Ovary (tissue), 10 donors: ENCODE measurements at places on chromosomes 5 and 9.

- DNase-seq = no peak
- H3K36me3 ChIP-seq = no peaks in the 10 kb centered on the region
- no peak overlapping the region for H3K4me3 ChIP-seq
- peaks cover 12% of the 10 kb centered on the region for H3K4me1 ChIP-seq
These were observed 135.9 kb upstream of the LIFR start for GRCh38 chr5:38692346-38692745.

- H3K4me3 ChIP-seq = no peak overlapping the region
- H3K4me1 ChIP-seq = no peaks in the 10 kb centered on the region
- no peaks in the 10 kb centered on the region for H3K36me3 ChIP-seq
- no peaks in the 10 kb centered on the region for H3K27me3 ChIP-seq
- no peak for DNase-seq
These were observed 87.2 kb downstream of the HMCN2 start for GRCh38 chr9:130352586-130353285.

DNA sequence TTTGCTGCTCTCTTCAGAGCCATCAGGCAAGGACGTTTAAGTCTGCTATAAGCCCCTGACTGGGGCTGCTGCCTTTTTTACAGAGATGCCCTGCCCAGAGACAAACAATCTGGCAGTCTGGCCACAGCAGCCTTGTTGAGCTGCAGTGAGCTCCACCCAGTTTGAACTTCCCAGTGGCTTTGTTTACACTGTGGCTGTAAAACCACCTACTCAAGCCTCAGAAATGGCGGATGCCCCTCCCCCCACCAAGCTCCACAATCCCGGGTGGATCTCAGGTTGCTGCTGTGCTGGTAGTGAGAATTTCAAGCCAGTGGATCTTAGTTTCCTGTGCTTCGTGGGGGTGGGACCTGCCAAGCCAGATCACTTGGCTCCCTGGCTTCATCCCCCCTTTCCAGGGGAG, 59.7 kb upstream of the SNCAIP start:
- no peak overlapping the region for H3K4me3 ChIP-seq
- H3K27me3 ChIP-seq = no peaks in the 10 kb centered on the region
- H3K36me3 ChIP-seq = no peaks in the 10 kb centered on the region
- no peak overlapping the region for H3K27ac ChIP-seq
- H3K4me1 ChIP-seq = no peaks in the 10 kb centered on the region

DNA sequence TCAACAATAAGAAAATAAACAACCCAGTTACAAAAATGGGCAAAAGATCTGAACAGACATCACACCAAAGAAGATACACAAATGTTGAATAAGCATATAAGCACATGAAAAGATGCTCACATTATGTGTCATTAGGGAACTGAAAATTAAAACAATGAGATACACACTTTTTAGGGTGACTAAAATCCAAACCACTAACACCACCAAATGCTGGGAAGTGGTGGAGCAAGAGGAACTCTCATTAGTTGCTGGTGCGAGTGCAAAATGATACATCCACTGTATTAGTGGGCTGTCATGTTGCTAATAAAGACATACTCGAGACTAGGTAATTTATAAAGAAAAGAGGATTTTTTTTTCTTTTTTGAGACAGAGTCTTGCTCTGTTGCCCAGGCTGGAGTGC, 329.1 kb downstream of the TMEM38B start:
- H3K4me1 ChIP-seq = peaks cover 5% of the 10 kb centered on the region
- H3K36me3 ChIP-seq = no peaks in the 10 kb centered on the region
- no peak overlapping the region for H3K4me3 ChIP-seq
- no peak overlapping the region for H3K27ac ChIP-seq
- H3K27me3 ChIP-seq = no peaks in the 10 kb centered on the region

- no peaks in the 10 kb centered on the region for H3K36me3 ChIP-seq
- no peaks in the 10 kb centered on the region for H3K27me3 ChIP-seq
- H3K4me3 ChIP-seq = no peak overlapping the region
- H3K4me1 ChIP-seq = no peaks in the 10 kb centered on the region
These were observed 105.4 kb upstream of the FER start for GRCh38 chr5:108642170-108642906.

DNA sequence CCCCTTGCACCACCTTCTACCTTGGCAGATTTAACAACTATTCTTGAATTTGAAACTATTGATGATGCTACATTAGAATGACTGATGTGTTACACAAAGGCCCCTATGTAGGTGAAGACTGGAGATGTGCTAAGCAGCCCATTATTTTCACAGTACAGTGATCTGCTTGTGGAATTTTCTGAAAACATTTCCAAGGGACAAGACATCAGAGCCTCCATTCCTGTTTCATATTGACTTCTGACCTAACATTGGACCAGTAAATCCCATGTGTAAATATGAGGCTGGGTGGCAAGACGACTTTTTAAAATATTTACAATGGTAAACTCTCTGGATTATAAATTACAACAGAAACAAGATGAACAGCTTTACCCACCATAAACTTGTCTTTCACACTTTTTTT, 265.8 kb upstream of the EFNA5 start:
- H3K4me3 ChIP-seq = no peak overlapping the region
- no peaks in the 10 kb centered on the region for H3K4me1 ChIP-seq
- no peaks in the 10 kb centered on the region for H3K36me3 ChIP-seq
- H3K27me3 ChIP-seq = no peaks in the 10 kb centered on the region
- no peak overlapping the region for H3K27ac ChIP-seq
- DNase-seq = no peak

DNA sequence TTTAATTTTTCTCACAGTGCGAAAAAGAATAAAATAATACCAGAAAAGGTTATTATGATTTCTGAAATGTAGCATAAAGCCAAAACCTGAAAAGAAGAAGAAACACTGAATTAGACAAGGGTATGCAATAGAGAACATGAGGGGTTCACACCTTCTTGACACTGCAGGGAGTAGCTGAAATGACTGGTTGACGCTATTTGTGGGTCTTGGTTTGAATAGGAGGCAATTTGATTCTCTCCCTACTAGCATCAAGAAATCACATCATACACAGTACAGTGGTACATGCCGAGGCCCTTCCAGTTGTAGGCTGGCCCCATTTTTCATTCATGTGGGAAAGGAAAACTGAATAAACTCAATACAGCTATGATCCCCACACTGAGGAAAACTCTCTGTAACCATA, 68.6 kb downstream of the NR3C1 start:
- peaks cover 2% of the 10 kb centered on the region for H3K4me1 ChIP-seq
- no peaks in the 10 kb centered on the region for H3K36me3 ChIP-seq
- no peak overlapping the region for H3K4me3 ChIP-seq
- DNase-seq = no peak
- no peaks in the 10 kb centered on the region for H3K27me3 ChIP-seq

GRCh38 chr9:114061292-114061691, 16.8 kb downstream of the AMBP start:
- no peaks in the 10 kb centered on the region for H3K36me3 ChIP-seq
- no peak for DNase-seq
- peaks cover 15% of the 10 kb centered on the region for H3K4me1 ChIP-seq
- H3K27me3 ChIP-seq = no peaks in the 10 kb centered on the region

GRCh38 chr9:135297456-135298075, 182.0 kb upstream of the PPP1R26 start:
- H3K27ac ChIP-seq = no peak overlapping the region
- no peak overlapping the region for H3K4me3 ChIP-seq
- no peak for DNase-seq
- no peaks in the 10 kb centered on the region for H3K27me3 ChIP-seq
- no peaks in the 10 kb centered on the region for H3K36me3 ChIP-seq
- H3K4me1 ChIP-seq = no peaks in the 10 kb centered on the region

- peak within 1 kb of the TSS; percentile 17 for H3K27ac ChIP-seq
- no peaks in the 10 kb centered on the region for H3K27me3 ChIP-seq
- no peaks in the 10 kb centered on the region for H3K4me1 ChIP-seq
- no peaks in the 10 kb centered on the region for H3K36me3 ChIP-seq
- peak within 1 kb of the TSS; percentile 76 for H3K4me3 ChIP-seq
These were observed at the start of gene HBEGF for GRCh38 chr5:140346348-140347221. Gene HBEGF (minus strand): TSS chr5:140346603. CDS start chr5:140346328, 275 bp downstream.

- no peaks in the 10 kb centered on the region for H3K36me3 ChIP-seq
- peaks cover 8% of the 10 kb centered on the region for H3K4me1 ChIP-seq
- H3K27me3 ChIP-seq = no peaks in the 10 kb centered on the region
- DNase-seq = no peak
- H3K4me3 ChIP-seq = no peak overlapping the region
These were observed 14.8 kb downstream of the PCDHGC5 start for GRCh38 chr5:141503681-141504080.

DNA sequence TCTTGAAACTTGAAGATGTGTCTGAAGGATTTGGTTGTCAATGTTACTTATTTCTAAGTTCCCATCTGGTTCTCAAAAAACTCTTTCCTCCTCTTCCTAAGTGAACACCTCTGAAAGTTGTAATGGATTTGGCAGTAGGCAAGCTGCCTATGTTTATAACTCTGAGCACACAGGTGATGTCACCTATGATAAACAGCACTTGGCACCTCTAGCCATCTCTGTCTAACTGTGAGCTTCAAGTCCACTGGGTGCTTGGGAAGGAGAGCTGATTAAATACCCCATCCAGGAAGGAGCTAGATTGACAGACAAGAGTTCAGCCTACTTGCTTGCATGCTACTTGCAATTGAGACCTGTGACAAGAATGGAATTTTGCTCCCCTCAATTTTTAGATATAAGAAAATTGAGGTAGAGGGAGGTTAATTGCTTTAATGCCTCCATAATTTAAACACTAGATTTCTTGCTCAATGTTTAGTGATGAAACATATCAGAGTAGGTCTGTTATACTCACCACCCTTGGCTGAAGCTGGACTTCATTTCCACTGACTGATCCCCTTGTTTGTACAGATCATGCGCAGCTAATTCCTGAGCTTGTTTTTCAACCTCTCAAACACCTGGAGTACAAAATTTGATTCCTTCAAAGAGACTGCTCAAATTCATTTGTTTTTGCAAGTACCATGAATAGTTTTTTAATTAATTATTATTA, 49.9 kb downstream of the PDE4D start:
- no peaks in the 10 kb centered on the region for H3K36me3 ChIP-seq
- H3K27me3 ChIP-seq = no peaks in the 10 kb centered on the region
- H3K4me1 ChIP-seq = no peaks in the 10 kb centered on the region
- no peak for DNase-seq

- H3K4me3 ChIP-seq = no peak overlapping the region
- no peak for DNase-seq
- no peaks in the 10 kb centered on the region for H3K36me3 ChIP-seq
- no peaks in the 10 kb centered on the region for H3K4me1 ChIP-seq
These were observed 882.6 kb downstream of the PTPRD start for GRCh38 chr9:9730174-9730573.

GRCh38 chr9:133153227-133154096, 10.3 kb downstream of the GBGT1 start:
- DNase-seq = no peak
- no peak overlapping the region for H3K4me3 ChIP-seq
- no peak overlapping the region for H3K27ac ChIP-seq
- no peaks in the 10 kb centered on the region for H3K36me3 ChIP-seq

GRCh38 chr5:177473443-177474001, at the start of gene DBN1:
Gene DBN1 (minus strand): TSS chr5:177473634. CDS start chr5:177473521, 113 bp downstream.
- H3K27ac ChIP-seq = peak within 1 kb of the TSS; percentile 69
- peak within 1 kb of the TSS; percentile 80 for H3K4me3 ChIP-seq
- H3K4me1 ChIP-seq = peaks cover 21% of the 10 kb centered on the region

DNA sequence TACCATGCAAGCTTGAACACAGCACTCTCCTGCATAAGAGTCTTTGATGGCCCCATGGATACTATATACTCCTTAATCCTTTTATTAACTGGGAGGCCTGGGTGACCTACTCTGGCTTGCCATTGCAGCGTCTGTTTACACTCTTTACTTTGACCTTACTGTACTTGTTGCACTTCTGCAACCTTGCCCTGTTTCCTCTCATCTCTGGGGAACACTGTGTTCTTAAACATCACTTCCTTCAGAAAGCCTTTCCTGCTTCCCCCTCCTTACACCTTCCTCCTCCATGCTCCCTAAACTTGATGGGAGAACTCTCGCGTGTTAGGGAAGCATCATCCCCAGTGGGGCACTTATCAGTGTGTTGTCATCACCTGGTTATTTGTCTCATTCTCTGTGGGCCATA, 222.3 kb downstream of the NR3C1 start:
- H3K4me1 ChIP-seq = peaks cover 5% of the 10 kb centered on the region
- DNase-seq = no peak
- H3K36me3 ChIP-seq = no peaks in the 10 kb centered on the region
- H3K27ac ChIP-seq = no peak overlapping the region
- H3K27me3 ChIP-seq = no peaks in the 10 kb centered on the region

- H3K36me3 ChIP-seq = no peaks in the 10 kb centered on the region
- no peak overlapping the region for H3K4me3 ChIP-seq
- no peak for DNase-seq
- H3K27ac ChIP-seq = no peak overlapping the region
- no peaks in the 10 kb centered on the region for H3K4me1 ChIP-seq
These were observed 20.2 kb upstream of the RPL26L1 start for GRCh38 chr5:172939071-172939470.

GRCh38 chr5:139640421-139641115, 7.6 kb upstream of the CXXC5 start:
- H3K27me3 ChIP-seq = no peaks in the 10 kb centered on the region
- H3K27ac ChIP-seq = no peak overlapping the region
- no peak overlapping the region for H3K4me3 ChIP-seq
- H3K4me1 ChIP-seq = peaks cover 8% of the 10 kb centered on the region
- no peak for DNase-seq
- H3K36me3 ChIP-seq = no peaks in the 10 kb centered on the region

GRCh38 chr9:109604781-109605180, 106.7 kb upstream of the PTPN3 start:
- no peaks in the 10 kb centered on the region for H3K4me1 ChIP-seq
- H3K36me3 ChIP-seq = no peaks in the 10 kb centered on the region
- H3K4me3 ChIP-seq = no peak overlapping the region
- no peaks in the 10 kb centered on the region for H3K27me3 ChIP-seq
- H3K27ac ChIP-seq = no peak overlapping the region

DNA sequence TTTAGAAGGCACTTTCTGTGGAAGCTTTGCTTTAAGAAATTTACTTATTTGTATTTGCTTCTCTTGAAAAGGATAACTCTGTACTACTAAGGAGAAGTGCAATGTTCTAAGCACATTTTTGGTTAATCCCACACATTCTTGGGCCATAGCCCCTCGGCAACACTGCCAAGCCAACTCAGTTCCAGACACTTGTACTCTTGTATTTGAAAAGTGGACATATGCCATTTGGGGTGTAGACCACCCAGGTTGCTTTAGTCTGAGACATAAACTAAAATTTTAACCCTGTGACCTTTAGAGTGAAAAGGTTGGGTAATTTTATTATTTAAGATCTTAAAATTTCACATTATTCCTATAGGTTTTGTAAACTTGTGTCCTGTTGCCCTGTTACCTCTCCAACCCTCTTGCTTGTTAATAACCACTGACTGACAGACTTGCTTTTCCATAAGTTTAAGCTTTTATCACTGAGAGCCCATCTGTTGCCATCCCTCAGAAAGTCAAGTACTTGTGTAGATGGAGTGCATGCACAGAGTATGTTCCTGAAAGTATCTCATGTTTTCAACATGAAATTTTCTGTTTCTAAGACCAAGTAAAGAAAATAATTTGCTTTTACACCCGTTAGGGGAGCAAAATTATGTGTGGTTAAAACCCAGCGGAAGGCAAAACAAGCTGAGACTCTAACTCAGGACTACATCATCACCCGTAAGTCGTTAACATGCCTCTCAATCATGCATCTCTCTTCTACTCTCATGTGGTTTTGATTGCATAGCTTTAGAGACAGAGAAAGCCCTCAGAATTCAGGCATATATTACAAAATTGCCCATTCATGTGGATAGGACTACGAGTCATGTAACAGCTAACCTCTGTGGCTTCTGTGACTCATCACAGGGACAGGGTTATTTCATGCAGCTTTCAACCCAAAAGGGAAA, 117.3 kb downstream of the GDNF start:
- H3K27ac ChIP-seq = no peak overlapping the region
- no peaks in the 10 kb centered on the region for H3K27me3 ChIP-seq
- DNase-seq = no peak
- H3K4me3 ChIP-seq = no peak overlapping the region
- no peaks in the 10 kb centered on the region for H3K36me3 ChIP-seq
- H3K4me1 ChIP-seq = peaks cover 4% of the 10 kb centered on the region

GRCh38 chr5:53472720-53473510, 7.5 kb upstream of the FST start:
- H3K36me3 ChIP-seq = no peaks in the 10 kb centered on the region
- no peaks in the 10 kb centered on the region for H3K4me1 ChIP-seq
- H3K27me3 ChIP-seq = no peaks in the 10 kb centered on the region
- DNase-seq = no peak
- H3K4me3 ChIP-seq = no peak overlapping the region
